ENCODE measurements at places on chromosomes 2 and 18. TPM values are rescaled to one million over a fixed set of nuclear protein-coding genes. Genes with fewer than 3 reads are reported as not detected.

RNF152 gene
- not detected for polyA plus RNA-seq

CROCC2 gene
- polyA plus RNA-seq = not detected

NOSTRIN gene
- polyA plus RNA-seq = not detected

PRPF40A gene
- polyA plus RNA-seq = 114 TPM

SERPINB5 gene
- polyA plus RNA-seq = not detected

OR6B2 gene
- not detected for polyA plus RNA-seq

SERPINB3 gene
- polyA plus RNA-seq = not detected

NDUFS1 gene
- 24.3 TPM for polyA plus RNA-seq

SNTG2 gene
- polyA plus RNA-seq = not detected

VWC2L gene
- not detected for polyA plus RNA-seq

ADD2 gene
- 17.3 TPM for polyA plus RNA-seq

CSRNP3 gene
- not detected for polyA plus RNA-seq

FAP gene
- not detected for polyA plus RNA-seq

SPDYA gene
- 0.30 TPM for polyA plus RNA-seq

RIT2 gene
- polyA plus RNA-seq = not detected

MYCN gene
- polyA plus RNA-seq = not detected

UPP2 gene
- not detected for polyA plus RNA-seq

BCL11A gene
- polyA plus RNA-seq = 189 TPM

Measured in IgD-negative memory B cell (primary cell).